IPS-NIHi11 (cell line): ENCODE measurements at places on chromosomes 11 and 22.

DNA sequence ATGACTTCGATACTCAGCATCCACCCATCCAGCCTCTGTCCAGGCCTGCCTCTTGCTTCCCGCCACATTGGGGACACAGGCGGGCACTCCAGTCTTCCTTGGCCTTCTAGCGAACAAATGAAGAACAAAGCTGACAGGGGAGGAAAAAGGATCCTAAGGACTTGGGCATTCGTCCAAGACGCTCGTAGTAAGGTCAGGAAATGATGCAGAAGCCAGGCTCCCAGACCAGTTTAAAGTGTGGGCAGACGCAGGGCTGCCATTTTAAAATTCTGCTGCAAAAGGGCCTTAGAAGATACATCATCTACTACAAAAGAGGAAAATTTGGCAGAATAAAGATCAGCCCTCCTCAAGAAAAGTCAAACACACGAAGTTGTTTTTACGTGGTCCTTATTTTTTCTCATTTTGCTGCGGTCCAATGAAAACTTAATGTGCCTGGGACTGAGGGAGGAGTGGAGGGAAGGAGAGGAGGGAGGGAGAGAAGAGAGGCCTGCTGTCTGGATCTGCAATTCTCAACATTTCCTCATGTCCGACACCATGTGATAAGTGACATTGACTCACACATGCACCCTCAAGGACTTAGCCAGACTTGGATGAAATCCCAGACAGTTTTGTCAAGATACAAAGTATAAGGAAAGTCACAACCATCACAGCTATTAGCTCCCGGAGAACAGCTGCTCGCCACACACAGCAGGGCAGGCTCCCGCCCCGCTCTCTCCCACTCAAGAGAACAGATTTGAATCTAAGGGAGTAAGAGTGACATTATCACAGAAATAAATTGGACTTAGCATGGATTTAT is 5.7 kb downstream of the DNAL4 start:
- DNase-seq, result no peak

GRCh38 chr11:33500332-33500731 is 200.3 kb downstream of the C11orf91 start:
- DNase-seq, result no peak

DNA sequence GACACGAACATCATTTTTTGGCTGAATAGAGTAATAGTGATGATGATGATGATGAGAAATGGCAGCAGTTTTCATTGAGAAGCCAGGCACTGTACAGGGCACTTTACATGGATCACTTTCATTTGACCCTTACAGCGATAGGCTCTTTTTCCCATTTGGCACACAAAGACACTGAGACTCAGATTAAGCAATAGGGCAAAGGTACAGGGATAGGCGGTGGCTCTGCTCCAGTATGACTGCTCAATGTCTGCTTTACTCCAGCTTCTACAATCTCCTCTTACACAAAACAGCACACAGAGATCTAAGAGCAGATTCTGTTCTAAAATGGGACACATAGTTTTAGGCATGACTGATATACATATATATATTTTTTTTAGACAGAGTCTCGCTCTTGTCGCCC is 40.6 kb downstream of the MPPED2 start:
- DNase-seq, result no peak

- no peak for DNase-seq
Observed at GRCh38 chr11:8083871-8084281, 2.9 kb downstream of the TUB start.

- DNase-seq, result peak; percentile 49
Observed at GRCh38 chr22:22552630-22553029, 6.4 kb downstream of the PRAME start.

DNA sequence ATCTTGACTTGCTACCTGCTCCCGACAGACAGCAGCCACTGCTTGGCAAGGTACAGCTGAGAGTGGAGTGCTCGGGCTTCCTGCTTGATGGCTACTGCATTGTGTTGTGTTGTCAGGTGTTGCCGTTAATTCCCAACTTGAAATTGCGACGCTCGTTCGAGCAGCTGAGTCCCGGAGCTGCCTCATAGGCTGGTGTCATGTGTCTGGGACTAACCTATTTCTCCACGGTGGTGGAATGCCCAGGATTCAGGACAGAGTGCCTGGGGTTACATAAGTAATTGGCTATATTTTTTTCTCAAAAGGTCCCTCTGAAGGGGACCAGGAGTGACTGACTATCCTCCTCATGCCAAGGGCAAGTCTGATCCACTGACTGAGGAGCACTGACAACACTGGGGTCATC is 18.5 kb downstream of the COMMD9 start:
- DNase-seq, result no peak

- DNase-seq, result no peak
Observed at GRCh38 chr11:12180257-12181205, 70.1 kb downstream of the MICAL2 start.

DNA sequence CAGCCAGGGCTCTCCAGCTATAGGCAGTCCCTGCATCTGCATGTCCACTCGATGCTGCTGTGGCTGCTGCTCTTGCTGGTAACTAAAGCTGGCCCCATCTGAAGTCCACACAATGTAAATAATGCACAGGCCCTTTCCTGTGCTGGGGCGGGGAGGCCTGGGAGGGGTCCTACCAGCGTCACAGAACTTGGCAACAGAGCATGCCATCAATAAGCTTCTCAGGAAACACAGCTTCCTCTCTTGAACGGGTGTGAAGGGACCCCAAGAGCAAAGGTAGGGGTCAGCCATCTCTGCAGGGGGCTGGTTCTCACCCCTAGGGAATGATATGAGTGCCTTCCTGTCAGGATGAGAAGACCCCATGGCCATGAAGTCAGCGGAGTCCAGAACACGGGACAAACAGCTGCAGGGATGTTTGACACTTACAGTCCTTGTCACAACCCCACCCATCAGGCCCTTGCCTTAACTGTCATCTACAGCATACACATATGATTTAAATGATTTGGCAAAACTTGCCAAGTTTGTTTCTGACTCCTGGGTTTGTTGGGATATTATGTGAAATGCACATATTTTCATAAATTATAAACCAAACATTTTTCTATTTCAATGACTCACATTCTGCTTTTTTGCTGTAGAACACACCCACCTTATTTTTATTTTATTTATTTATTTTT is 39.1 kb upstream of the LYVE1 start:
- DNase-seq, result no peak

- no peak for DNase-seq
Observed at GRCh38 chr11:17597770-17598169, 50.7 kb downstream of the OTOG start.

DNA sequence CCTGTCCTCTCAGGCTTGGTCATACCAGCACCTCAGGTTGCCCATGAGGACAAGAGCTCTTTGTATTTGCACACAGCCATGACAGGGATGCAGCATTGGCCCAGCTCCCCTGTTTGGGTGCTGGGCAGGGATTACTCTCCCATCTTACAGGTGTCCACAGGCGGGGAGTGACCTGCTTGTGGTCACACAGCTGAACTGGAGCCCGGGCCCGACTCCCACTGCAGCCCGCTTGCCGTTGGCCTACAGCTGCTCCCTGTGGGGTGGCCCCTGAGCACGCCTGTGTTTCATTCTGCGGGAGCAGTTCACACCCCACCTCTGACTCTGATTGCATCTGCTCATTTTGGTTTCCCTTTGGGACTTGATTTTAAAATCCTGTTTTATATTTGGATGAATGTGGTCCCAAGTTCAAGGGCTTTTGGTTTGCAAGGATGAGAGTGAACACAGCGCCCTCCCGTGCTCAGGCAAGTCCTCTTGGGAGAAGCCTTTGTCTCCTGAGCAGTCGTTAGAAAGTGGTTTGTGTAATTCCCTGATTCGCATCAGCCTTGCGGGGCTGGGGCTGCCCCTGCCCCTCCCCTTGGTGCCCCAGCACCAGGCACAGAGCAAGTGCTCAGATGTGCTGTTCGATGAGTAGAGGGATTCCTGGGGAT is 9.3 kb downstream of the PICK1 start:
- no peak for DNase-seq

GRCh38 chr11:68009391-68010089 is 587 bp upstream of the ALDH3B1 start:
- DNase-seq, result no peak

DNA sequence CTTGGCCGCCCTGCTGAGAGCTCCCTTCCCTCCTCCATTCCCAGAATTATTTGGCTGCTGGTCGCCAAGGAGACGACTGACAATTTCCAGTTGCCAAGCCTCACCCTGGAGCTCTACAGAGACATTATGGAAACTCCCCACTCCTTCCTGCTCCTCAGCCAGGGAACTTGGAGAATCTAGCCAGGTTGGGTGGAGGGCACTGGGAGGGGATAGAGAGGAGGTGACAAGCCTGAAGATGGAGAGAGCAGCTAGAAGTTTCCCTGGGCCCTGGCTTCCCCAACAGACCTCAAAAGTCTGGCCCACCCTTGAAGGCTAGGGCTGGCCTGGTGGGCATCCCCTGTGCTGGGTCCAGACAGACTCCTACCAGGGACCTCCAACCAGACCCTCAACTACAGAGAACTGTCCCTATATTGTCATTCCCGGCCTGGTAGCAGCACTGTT is 6.7 kb upstream of the VSIG10L2 start:
- no peak for DNase-seq

DNA sequence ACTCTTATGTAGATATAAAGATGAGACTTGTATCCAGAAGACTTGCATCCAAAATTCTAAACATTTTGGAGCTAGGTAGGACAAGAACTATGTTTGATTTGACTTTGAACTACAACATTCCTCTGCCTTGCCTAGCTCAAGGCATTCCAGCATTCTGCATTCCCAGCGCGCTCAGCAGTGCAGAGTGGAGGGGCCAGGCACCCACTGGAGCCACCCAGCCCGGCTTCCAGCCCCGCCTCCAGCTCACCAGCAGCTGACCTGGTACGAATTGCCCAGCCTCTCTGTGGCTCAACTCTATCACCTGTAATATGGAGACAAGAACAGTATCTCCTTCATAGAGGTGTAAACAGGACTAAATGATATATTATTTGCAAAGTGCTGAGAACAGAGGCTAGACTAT is 28.8 kb downstream of the PRDM10 start:
- DNase-seq, result peak; percentile 82

- no peak for DNase-seq
Observed at GRCh38 chr11:12390687-12391110, 13.3 kb downstream of the PARVA start.

DNA sequence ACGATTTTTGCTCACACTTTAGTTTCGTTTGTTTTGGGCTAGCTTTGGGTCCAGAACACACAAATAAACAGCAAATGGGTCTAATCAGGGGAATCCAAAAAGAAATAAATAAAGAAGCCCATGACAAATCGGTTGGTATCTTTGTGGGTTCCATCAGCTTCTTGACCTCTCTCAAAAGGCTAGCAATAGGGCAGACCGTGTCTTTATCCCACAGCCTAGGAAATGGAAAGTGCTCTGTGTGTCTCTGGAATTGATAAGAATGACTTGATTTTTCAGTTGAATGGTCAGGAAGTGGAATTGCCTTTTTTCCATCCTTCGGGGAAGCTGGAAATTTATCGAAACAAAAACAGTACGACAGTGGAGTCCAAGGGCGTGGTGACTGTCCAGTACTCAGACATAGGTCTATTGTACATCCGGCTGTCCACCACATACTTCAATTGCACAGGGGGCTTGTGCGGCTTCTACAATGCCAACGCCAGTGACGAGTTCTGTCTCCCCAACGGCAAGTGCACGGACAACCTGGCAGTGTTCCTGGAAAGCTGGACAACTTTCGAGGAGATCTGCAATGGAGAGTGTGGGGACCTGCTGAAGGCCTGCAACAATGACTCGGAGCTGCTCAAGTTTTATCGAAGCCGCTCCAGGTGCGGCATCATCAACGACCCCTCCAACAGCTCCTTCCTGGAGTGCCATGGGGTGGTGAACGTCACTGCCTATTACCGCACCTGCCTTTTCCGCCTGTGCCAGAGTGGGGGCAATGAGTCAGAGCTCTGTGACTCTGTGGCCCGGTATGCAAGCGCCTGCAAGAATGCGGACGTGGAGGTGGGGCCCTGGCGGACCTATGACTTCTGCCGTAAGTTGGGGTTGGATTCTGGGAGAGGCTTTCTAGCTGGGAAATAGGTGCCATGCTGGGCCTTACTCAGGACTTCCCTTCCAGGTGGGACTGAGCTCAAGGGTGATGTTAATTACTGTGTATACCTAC is 28.6 kb downstream of the TECTA start:
- no peak for DNase-seq

DNA sequence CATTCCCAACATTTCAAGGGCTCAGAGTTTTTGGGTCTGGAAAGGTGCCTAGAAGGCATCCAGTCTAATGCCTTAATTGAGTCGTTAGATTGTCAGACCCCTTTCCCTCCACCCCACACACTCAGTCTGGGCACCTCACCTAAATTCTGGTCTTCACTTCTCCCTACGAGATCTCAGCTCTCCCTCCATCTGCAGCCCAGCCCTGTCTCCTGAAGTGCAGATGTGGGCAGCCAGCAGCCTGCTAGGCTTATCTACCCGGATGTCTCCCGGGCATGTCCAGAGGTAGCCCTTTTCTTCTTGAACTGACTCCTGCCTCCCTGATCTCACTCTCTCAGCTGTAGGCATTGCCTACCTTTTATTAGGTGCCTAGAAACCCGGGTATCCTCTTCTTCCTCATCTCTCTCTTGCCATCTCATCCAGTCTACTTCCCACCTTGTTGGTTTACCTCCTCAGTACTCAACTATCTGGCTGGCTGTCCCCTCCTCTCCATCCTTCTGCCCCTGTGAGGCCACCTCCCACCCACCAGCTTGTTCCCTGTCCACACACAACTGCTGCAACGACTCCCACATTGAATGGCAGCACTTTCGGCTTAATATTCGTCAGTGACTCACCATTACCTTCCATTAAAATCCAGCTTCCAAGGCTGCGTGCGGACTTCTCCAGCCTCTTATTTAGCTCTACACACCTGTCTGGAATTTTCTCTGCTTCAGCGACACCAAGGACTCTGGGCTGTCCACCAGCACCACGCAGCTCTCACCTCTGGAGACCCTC is 6.2 kb downstream of the SEPTIN3 start:
- no peak for DNase-seq
